Stimulated activated CD4-positive, alpha-beta T cell treated with anti-CD3 and anti-CD28 coated beads, Interleukin-12 subunit alpha, Interleukin-12 subunit beta, amount 100 ng/mL, for 48 hours (primary cell): ENCODE measurements at places on chromosomes 3 and 15.
A peak's percentile ranks its signal among the peaks of the same experiment; 100 is the strongest.

DNA sequence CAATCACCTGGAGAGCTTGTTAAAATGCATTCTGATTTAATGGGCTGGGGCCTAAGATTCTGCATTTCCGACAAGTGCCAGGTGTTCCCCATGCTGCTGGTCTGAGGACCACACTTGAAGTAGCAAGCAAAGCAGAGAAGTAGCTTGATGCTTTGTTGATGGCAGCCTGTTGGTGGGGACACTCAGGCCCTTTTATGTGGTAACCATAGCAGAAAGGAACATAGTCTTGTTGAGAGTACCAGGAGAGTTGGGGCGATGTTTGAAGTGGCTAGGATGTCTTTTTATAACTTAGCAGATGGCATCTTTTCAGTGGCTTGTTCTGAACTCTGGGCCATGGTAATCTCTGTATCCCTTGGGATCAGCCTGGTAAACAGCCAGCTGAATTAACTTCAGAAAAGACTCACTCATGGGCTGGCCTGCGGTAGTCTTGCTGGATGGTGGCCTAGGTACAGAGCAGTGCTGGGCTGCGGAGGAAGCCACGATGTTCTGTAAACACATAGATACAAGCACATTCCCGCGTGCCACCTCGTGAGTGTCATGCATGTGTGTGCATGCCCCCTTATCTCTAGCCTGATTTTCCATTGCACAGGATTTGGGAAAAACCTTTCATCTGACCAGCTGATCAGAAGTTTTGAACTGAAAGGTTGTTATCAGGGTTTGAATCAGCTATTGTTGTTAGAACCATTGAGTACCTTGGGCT, 292.4 kb upstream of the LRRFIP2 start:
- no peak for DNase-seq

GRCh38 chr3:186342197-186342596, 19.8 kb downstream of the DGKG start:
- no peak for DNase-seq

DNA sequence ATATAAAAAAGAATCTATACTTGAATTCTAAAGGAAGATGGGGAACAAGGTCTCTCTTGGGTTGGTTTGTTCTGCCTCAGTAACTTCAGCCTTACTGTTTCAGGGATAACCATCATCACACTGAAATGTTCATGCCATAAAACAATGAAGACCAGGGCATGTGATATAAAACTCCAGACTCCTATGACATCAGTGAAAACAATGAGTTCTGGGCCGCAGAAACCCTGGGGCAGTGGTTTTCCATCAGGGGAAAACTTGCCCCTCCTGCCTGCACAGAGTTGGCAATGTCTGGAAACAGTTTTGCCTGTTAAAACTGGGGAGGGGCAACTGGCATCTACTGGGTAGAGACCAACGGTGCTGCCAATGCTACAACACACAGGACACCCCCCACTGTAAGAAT, 46.8 kb downstream of the CA12 start:
- no peak for DNase-seq

GRCh38 chr15:53833134-53833624, 73.7 kb upstream of the WDR72 start:
- DNase-seq = no peak

DNA sequence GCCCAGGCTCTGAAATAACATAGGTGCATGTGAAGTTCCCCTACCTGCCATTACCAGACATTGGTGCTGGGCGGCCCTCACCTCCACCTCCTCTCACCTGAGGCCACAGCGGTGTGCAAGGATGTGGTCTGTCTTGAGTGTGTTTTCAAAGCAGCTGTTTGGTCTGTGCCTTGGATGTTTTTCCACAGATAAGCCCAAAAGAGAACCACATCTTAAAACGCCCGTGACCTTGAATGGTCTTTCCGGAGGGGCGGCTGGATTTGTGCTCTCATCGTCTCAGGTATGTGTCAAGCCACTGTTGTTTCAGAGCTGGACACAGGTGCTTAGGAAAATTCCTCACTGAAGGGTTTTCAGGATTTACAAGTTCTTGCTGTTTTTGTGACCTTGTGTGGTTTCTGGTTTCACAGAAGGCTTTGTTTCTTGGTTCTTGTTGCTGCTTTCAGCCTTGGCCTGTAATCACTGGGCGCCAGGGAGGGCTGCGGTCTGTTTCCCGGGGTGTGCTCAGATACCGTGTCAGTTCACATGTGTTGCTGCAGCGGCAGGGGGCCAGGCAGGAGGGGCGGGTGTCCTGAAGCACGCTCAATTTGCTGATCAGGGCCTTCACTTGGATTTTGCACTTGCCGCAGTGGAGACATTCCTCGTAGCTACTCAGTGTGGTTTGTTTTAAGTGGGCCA, 128.4 kb downstream of the IGF1R start:
- DNase-seq = no peak

- no peak for DNase-seq
Measured at GRCh38 chr15:92747047-92747446, 91.5 kb upstream of the FAM174B start.

DNA sequence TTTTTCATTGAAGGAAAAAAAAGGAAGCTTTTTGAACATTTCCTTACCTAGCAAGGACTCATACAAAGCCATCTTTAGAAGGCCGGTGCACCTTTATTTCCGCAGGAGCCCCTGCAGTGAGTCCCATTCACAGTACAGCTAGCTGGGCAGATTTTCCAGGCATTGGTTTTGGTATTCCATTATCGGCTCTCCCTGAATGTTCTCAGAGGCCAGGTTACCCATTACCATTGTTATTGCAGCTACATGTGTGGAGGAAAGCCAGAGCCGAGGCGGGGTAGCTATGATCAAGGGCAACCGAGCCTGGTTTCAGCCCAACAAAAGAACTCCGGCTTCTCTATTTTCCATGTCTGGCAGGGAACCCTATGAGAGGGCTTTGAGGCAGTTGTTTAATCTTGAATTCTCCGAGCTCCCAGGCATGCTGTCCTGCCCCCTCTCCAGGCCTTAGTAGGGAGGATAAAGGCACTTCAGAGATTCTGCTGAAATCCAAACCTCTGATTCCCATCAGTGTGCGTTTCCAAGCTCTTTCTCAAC, 100.3 kb downstream of the LRRK1 start:
- DNase-seq = no peak

- DNase-seq = no peak
Measured at GRCh38 chr3:112757197-112757596, 89.5 kb downstream of the CD200R1L start.

- peak; percentile 95 for DNase-seq
Measured at GRCh38 chr3:100400780-100401673, at the start of the genes LNP1 and TOMM70. TSS of gene LNP1 (plus strand) at chr3:100401539. CDS start at chr3:100429730, 28,191 bp downstream. TSS of gene TOMM70 (minus strand) at chr3:100401089. CDS start at chr3:100400949, 140 bp downstream.

- no peak for DNase-seq
Measured at GRCh38 chr3:39126532-39127071, 19.1 kb downstream of the TTC21A start.

- DNase-seq = no peak
Measured at GRCh38 chr3:14297784-14298236, 104.6 kb upstream of the SLC6A6 start.

DNA sequence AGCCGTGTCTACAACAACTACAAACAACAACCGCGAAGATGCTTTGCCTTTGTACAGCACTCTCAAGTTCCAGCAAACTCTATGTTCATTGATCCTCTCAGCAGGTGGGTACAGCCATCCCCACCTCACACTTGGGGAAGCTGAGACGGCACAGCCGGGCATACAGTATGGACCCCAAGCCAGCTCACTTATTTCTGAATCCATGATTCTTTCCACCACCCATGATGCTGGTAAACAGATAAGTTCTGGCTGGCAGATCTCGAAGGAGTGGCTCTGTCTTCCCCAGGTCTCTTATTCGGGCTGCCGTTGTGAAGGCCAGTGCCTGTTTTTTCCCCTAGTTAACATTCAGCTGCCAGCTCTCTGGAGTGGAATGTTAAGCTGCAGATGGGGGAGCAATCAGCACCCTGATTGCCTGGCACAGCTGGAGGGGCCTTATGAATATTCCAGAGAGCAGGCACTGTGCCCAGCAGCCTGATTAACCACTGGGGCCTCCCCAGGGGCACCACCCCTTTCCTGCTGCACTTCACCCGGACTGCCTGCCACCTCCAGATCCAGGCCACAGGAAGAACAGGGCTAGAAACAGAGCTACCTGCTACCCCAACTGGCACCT, 73.2 kb downstream of the CORO2B start:
- no peak for DNase-seq

- DNase-seq = no peak
Measured at GRCh38 chr3:123285479-123285878, 83.7 kb downstream of the SEC22A start.

DNA sequence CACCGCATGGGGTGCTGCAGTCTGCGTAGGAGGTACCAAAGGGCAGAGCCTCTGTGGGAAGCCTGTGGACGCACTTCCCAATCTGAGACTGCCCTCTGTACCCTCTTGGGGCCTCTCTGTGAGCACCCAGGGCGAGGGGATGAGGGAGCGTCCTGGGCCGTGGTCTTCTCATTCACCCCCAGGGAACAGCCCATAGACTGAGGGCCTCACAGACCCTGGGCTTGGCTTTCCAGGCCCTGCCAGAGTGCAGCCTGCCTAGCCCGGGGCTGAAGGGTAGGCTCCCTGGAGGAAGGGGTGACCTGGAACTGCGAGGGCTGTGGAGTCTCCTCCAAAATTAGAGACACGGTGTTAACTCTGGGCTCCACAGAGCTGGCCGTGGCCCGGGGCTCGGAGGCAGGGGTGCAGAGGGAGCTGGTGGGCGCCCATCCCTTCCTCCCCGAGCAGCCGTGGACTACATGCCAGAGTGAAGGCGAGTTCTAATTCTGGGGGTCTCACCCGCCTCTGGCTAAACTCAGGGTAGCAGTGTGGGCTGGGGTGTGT, 468 bp upstream of the SPTBN5 start:
- DNase-seq = no peak

DNA sequence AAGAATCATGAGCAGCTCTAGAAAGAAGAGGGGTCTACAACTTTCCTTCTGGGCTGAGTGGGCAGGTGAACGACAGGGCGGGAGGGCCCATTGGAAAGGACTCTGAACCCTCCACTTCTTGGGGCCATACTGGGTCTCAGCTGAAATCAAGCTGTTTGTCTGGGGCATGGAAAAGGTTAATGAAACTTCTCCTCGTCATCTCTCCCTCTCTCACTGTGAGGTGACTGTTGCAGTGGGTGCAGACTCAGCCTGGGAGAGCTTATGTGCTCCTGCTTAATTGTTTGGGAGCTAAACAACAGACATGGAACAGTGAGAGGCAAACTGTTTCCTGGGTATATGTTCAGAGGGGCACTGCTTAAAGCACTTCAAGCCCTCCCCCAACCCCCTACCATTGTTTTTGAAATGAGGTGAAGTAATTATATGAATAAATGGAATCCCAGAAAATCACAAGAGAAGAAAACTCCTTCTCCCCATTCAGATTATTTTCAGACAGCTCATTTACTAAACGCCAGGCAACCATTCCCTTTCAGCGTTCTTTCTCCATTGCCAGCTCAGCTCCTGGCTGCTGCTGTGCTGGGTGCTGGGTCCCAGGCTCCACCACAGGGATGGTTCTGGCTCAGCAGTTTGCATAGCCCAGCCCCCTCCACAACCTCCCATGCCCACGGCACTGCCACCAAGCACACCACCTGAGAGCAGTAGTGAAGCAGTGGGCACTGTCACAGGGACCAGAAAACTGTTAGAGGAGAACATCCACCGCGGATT, 444.9 kb upstream of the TBL1XR1 start:
- DNase-seq = no peak

- DNase-seq = no peak
Measured at GRCh38 chr15:89542369-89542768, 32.9 kb upstream of the TICRR start.

DNA sequence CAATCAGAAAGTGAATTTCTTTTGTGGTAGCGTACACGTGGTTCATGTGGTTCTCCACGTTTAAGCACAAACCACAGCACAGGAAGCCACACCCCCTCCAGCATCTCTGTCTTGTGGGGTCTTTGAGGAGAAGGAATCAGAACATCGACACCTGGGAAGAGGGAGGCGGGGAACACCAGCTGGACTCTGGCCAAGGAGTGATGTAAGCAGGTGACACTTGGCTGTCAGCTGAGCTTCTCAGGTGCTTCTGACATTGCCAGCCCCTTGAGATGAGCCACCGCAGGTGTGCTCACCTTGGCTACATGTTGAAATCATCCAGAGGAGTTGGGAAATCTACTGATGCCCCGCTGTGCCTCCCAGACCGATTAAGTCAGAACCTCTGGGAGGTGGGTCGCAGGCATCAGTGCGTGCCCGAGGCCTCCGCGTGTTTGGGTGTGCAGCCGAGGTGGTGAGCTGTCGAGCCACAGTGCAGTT, 85.0 kb downstream of the FAM81A start:
- DNase-seq = no peak

GRCh38 chr15:76343313-76343996, 6.9 kb downstream of the ISL2 start:
- no peak for DNase-seq

GRCh38 chr3:177190756-177191681, 6.3 kb downstream of the TBL1XR1 start:
- no peak for DNase-seq

GRCh38 chr3:117695321-117695720, 985.7 kb downstream of the TUSC7 start:
- DNase-seq = no peak

DNA sequence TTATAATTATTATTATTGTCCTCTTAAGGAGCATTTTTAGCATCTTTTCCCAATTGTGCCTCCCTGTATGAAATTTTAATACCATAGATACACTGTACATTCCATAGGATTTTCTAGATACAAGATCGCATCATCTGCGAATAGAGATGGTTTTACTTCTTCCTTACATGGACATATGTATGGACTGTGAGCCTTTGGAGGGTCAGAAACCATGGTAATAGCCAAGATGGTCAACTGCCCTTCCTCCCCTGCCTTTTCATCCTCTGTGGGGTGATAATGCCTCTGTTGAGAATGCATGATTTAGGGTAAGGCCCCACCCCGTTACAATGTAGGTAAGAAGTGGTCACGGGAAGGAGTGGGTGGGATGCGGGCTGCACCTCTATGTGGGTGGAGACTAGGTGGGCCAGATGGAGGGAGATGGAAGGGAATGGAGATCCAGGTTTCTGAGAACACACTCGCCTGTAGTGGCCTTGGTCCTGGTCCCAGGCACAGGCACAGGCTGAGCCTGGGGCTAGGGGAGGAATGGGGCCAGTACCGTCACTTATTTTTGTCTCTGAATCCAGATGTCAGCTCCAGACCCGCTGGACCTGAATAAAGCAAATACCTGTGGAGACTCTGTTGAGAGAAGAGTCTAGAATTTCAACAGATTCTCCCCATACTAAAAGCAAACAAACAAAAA, 31.7 kb downstream of the GOLGA6A start:
- no peak for DNase-seq

DNA sequence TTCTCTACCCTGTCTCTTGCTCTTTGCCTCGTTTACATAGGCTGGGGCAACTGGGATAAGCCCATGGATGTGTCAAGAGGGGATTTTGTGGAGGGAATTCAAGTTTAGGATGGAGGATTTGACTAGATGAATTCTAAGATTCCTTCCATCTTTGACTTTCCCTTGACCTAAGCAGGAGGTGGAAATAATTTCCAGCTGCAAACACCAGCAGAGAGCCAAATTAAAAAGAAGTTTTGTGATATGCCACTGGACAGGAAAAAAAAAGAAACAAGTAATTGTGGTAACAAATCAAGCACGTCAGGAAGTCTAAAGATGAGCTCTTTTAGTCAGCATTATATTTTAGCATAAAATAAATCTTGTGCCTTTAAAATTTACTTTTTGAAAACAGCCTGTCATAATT, 49.8 kb downstream of the KCNMB2 start:
- DNase-seq = no peak
